ENCODE measurements at places on chromosomes 5 and 9. TPM values are rescaled to one million over a fixed set of nuclear protein-coding genes. Genes with fewer than 3 reads are reported as not detected.

Gene NMUR2
- 0.40 TPM for polyA plus RNA-seq

Gene MEIKIN
- polyA plus RNA-seq: not detected

Gene OBP2B
- polyA plus RNA-seq: not detected

Gene C9
- polyA plus RNA-seq: not detected

Gene PCDHGA5
- 3.3 TPM for polyA plus RNA-seq

Gene ZDHHC11B
- polyA plus RNA-seq: 39.3 TPM

Gene PCDHB2
- polyA plus RNA-seq: 7.3 TPM

Gene PCDHB16
- 4.7 TPM for polyA plus RNA-seq

Gene LOX
- 34.2 TPM for polyA plus RNA-seq

Gene PTGS1
- 3.7 TPM for polyA plus RNA-seq

Gene PCDHGB4
- 4.9 TPM for polyA plus RNA-seq

Gene PFN3
- not detected for polyA plus RNA-seq
